ENCODE measurements at places on chromosomes 5 and 9.

DNA sequence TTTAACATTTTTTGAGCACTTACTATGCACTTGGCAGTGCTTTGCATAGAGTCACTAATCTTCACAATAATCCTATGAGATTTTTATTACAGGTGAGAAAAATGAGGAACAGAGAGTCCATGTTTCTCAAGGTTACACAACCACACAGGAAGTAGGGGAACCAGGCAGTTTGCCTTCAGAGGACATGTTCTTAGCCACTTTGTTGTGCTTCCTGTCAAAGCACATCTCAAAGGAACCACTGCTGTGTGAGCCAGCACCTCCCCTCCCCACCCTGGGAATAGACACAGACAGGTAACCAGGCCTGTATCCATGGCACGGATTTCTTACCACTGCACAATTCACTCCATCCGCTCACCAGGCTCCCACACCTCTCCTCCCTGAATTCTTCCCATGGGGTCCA lies 6.3 kb upstream of the DNAJB5 start:
- no peak for DNase-seq

- DNase-seq, result no peak
These were observed 149.1 kb downstream of the ADGRV1 start for GRCh38 chr5:90707698-90708097.

GRCh38 chr9:118362596-118362995 lies 658.4 kb downstream of the TLR4 start:
- no peak for DNase-seq

DNA sequence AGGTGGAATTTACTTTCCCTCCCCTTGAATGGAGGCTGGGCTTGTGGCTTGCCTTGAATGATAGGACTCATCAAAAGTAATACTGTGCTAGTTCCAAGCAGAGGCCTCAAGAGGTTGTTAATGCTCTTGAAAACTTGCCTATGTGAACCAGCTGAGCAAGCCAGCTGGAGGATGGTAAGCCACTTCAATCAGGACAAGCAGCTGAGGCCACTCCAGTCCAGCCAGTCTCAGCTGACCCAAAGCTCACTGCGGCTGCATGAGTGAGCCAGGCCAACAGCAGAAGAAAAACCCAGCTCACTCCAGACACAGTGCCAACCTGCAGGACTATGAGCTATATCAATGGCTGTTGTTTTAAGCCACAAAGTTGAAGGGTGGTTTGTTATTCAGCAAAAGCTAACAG lies 182.8 kb downstream of the MCTP1 start:
- DNase-seq, result no peak

DNA sequence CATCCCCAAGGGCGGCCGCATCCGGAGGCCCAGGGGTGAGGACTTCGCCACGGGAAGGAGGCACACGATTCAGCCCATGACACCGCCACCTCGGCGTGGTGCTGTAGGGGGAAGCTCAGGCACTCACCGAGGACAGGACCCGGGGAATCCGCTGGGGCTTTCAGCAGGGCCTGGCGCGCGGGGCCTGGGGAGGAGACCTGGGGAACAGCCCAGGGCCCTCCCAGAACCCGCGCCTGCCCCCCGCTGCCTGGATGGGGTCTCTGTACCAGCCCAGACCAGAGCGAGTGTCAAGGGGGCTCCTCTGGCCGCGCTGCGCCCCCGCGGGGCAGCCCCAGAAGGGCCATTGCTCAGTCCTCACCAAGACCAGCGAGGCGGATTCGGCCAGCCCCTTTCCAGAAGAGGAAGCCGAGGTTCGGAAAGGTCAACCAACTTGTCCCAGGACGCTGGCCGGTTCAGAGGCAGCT lies 12.8 kb downstream of the COL23A1 start:
- DNase-seq, result no peak

DNA sequence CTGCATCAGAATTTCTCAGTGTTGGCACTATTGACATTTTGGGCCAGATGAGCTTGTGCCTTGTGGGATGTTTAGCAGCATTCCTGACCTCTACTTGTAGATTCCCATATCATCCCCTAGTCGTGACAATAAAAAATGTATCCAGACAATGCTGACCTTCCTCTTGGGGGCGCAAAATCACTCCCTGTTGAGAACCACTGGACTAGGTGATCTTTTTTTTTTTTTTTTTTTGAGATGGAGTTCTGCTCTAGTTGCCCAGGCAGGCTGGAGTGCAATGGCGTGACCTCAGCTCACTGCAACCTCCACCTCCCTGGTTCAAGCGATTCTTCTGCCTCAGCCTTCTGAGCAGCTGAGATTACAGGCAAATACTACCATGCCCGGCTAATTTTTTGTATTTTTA lies 22.6 kb downstream of the STXBP1 start:
- no peak for DNase-seq

DNA sequence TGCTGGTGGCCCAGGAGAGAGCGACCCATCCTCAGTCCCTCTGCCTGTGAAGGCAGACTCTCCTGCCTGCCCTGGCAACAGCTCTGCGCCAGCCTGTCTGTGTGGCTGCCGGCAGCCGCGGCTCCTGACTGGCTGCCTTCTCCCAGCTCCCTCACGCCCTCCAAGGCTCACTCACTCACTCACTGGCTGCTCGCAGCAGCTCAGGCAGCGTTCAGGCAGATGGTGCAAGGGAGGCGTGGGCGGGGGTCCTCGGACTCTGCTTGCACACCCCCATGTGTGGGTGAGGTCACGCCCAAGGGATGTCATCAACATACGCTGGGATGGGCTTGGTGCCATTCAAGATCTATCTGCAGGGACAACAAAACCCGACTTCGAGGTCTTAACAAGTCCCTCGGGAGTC lies 66.7 kb downstream of the DAB2IP start:
- no peak for DNase-seq

DNA sequence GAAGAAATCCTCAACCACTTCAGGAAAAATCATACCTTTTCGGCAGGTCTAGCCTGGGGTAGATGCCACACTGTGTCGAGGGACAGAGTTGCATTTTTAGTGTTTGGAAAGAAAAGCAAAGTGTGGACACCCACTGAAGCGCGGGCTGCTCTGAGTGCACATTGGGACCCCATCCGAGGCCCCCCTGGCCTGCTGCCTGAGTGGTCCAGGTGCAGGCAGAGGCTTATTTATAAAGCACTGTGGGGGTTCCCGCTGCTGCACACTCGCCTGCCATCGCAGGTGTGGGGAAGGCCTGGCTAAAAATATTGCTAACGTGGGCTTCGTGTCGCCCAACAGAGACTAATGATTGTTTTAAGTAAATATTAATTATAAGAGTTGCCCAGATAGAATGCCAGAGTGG lies 119.4 kb downstream of the CRB2 start:
- DNase-seq, result no peak

DNA sequence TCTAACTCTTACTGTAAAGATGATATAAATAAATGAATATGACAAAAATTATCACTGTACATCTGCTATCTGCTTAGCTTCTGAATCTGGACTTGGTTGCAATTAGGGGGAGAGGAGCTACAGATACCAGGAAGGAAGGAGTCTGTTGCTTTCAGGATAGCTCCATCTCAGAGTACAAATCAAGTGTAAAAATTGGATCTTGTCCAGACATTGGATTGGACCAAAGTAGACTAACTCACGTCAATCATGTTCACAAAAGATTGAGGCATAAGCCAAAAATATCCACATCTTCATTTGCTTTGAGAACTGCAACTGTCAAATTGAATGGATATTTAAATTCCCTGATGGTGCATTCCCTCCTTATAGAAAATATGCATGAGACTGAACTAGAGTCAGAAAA lies 8.8 kb upstream of the OR1Q1 start:
- DNase-seq, result no peak

DNA sequence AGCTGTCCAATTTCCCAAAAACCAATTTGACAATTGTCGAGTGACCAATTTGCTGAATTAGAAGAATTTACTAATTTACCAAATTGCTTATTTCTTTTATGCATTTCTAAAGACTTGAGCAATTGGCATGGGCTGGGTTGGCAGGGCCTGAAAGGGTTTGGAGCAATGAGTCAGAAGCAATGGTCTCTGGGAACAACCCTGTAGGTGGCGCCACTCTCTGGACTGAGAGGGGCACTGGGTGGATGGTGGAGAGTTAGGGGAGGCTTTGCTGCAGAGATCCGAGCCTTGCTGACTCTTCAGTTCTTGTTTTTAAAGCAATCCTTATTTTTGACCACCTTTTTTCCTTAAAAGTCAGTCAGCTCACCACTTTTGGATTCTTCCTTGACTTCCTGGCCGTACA lies 71.5 kb upstream of the RPS23 start:
- DNase-seq, result no peak

Measured in stimulated activated CD4-positive, alpha-beta T cell treated with anti-CD3 and anti-CD28 coated beads, Interleukin-15, amount 100 ng/mL, for 1 hour (primary cell).